ENCODE measurements at places on chromosomes 11 and 22.

DNA sequence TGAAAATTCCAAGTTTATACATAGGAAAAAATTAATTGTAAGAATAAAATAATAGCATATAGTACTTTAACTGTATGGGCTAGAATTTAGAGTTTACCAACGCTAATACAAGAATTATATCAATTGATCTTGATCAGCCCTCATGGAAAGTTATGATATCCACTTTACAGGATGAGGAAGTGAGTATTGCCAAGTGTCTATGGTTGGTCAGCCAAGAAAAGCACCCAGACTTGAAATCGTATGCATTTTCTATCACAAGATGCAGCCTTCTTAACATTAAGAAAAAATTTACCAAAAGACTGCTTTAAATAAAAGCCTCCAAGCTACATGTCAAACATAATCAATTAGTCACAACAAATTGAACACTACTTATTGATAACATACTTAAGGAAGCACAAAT lies 53.0 kb downstream of the DDI1 start:
- no peak for DNase-seq

DNA sequence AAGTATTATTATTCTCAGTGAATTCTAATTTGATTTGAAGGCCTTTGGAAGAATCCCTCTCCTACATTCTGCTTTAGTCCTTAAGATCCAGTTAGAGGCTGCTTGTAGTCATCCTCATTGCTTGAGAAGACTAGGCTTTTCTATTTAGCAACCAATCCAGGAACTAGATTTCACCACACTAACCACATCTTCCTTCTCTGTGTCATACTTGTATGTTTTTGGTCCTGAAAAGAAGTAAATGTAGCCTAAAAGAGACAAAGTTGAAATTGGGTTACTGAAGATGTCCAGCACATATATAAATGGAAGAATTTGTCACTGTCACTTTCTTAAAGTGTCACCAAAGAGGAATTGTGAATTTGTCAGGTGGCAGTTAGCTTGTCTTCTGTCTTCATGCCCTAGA lies 46.6 kb upstream of the MMP7 start:
- DNase-seq, result no peak

GRCh38 chr11:27409049-27409448 lies 46.0 kb upstream of the CCDC34 start:
- no peak for DNase-seq

DNA sequence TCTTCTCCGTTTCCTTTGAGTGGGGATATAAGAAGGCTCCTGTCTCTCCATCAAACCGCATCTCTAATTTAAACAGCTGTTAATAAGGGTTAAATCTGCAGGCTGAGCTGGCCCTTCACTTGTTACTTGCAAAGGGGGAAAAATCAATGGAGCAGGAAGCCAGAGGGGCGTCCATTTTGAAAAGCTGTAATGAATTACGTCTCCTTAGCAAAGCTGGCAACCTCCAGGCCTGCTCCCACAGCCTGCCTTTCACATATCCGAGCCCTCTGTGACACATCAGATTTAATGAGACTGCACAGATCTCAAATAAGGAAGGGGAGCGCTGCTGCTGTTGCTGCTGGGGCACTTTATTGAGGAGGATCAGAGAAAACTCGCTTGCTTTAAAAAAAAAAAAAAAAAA lies 320.8 kb downstream of the BLID start:
- no peak for DNase-seq

DNA sequence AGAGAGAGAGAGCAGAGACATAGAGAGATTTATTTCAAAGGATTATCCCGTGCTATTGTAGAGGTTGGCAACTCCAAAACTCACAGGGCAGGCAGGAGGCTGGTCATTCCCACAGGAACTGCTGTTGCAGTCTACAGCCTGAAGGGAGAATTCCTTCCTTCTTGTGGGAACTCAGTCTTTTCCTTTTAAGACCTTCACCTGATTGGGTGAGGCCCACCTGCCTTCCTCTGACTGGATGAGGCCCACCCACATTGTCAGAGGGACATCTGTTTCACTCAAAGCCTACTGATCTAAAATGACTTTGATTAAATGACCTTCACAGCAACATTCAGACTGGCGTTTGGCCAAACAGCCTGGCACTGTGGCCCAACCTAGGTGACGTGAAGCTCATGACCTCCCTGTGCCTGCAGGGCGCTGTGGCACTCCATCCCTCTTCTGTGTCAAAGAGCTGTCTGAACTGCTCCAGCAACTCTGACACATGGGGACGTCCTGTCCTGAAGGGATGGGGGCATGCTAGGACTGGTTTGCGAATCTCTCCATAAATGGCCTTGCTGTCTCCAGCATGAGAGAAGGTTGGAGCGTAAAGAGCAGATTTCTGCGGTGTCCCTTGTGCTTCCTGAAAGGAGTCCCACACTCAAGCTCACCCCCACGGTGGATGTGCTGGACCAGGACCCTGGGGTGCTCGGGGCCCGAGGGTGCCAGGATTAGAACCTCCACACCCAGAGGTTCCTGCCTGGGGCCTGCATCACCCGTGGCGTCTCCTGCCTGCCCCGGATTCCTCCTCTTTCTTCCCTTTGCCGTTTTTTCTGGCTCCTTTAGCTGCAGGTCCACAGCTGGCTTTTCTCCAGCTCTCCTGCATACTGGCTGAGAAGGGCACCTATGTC lies 20.7 kb downstream of the KRTAP5-5 start:
- DNase-seq, result no peak

DNA sequence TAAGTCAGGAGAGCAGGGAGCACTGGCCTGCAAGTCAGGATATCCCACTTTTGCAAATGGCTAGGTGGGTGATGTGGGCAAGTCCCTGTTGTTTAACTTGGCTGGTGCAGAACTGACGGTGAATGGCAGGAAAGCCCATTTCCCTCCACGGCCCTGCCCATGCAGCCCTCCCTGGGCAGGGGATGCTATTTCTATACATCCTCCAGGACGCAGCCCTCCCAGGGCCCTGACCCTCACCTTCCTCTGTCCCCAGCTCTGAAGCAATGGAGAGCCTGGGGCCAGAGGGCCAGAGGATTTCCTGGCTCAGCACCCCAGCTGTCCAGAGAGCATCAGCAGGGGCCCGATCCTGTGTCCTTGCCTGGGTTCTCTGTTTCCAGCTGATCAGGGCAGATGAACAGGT lies 91.3 kb downstream of the TSPAN18 start:
- DNase-seq, result no peak

DNA sequence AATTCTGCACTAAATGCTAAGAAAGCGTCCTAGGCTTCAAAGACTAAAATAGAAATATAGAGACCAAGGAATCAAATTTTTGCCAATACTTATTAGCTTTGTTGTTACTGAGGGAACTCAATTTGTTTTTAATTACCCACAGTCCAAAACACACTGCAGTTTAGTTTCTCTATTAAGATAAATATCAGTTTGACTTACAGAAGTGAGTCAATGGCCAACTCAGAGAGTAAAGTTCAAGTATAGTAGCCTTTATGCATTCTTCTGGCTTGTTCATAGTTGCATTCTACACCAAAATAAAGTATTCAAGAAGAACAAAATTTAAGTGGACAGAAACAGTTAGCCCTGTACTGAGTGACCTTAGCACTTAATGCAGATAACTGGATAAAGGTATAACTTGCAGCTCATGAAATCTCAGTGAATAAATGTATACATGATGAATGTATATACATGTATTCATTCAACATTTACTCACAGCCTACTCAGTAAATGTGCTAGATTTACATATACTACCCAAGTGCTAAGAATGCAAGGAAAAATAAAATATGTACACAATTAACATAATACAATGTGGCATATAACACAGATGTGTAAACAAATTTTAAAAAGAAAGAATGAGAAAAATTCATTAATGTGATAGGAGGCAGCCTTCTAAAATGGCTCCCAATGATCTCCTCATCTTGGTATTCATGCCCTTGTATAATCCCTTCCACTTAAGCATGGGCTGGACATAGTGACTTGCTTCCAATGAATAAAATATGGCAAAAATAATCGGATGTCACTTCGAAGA lies 9.7 kb upstream of the RNF141 start:
- no peak for DNase-seq

- no peak for DNase-seq
Measured at GRCh38 chr11:68976563-68976962, 4.2 kb downstream of the MRGPRD start.

DNA sequence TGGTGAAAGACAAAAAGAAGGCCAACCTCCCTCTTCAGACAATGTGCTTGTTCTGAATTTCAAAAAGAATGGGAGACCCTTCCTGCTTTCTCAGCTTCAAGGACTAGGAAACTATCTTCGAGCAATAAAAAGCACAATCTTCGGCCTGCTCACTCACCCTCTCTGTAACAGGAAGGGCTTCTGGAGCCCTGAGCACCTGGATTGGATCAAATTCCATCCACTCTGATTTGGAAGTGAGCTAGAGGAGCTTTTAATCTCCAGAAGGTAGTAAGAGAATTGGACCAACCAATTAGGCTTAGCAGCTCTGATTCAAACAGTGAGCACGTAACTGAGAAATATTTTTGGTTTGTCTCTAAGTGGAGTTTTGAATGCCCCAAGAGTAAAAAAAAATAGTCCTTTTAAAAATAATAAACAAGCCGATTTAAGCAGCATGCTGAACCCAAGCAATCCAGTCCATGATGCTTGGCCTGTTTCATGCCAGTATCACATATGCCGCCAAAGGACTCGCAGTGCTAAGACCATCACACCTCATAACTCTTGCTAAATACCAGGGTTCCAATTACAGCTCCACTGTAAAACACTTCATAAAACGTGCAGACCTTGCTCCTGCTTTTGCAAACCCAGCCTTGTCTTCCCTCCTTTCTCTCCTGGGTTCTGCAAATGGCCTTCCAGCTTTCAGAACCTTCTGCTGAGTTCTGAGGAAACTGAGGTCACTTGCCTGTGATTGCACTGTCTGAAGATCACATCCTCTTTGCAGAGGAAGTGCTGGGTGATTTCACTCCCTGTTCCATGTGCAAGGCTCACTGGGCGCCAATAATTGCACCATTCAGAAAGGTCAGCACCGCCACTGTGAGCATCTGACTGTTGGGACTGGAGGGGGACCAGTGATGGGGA lies 74.4 kb downstream of the SLC1A2 start:
- DNase-seq, result no peak
